ENCODE measurements at places on chromosomes 4 and X.

DNA sequence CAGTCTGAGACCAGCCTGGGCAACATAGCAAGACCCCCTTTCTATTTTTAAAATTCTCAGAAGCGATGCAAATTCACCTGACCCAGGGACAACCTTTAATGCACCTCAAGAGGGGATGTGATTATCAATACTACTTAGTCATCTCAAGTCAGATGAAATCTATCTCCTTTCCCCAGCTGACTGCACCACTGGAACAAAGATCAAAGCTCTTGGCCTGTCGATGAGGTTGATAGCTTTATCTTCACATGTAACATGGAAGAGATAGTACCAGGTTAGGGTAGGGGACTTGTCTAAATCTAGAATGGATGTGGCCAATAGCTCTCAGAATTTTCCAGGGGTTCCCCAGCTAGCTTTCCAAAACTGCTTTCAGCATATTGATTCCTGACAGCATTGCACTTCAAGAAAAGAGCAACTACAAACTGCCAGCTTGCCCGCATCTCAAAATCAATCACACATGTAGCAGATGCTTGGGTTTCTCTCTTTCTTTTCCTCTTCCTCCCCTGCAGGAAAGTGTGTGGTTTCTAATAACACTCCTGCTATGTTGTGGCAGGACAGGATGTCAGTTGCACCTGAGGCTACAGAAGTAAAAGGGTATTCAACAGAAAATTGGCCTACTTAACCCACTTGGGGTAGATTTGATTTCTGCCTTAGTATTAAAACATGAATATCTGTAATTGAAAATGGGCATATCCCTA is 12.2 kb upstream of the TMEM164 start:
- DNase-seq: no peak

GRCh38 chr4:184383497-184384055 is 90.8 kb downstream of the IRF2 start:
- no peak for DNase-seq

DNA sequence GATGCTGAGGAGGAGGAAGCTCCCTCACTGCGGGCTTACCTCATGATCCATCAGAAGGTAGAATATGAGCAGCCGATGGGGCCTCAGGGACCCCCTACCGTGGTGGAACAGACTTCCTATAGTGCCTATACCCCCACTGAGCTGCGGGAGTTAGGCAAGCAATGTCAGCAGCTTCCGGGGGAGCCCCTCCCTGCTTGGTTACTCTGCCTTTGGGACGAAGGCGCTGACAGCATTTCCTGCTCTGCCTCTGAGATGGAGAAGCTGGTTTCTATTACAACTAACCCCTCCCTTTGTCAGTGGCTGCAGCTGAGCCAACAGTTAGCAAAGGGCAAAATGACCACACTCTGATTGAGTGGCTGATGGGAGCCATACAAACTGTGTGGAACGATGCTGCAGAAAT is 430.7 kb downstream of the IDS start:
- peak; percentile 36 for DNase-seq

DNA sequence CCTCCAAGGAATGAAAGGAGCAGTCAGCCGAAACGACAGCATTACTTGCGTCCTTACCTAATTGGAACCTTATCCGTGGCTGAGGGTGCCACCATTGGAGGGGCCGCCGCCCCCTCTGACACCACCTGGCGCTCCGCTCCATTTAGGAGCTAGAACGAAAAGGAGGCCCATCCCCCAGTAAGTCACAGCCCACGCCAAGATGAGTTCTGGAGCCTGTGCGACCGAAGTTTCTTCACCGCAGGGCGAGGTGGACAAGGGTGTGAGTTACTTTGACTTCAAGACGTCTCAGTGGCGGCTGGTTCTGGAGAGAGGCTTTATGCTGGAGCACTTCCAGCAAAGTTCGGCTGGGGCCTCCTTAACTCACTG is 729 bp upstream of the IRF2 start:
- peak; percentile 61 for DNase-seq

DNA sequence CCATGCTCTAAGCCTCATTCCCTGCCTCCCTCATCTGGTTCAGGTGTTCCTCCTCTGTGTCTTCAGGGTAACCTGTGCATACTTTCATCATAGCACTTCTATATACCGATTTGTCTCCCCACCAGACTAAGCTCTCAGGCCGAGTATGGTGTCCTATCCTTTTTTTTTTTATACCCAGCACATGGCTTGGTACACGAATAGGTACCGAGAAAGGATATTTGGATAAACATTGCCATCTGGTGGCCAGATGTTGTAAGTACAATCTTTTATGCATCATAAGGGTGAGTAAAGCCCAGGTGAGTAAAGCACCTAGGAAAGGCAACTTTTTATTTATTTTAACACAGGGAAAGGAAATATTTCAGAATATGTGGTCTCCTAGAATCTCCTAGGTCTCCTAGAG is 68.4 kb downstream of the MID2 start:
- no peak for DNase-seq

DNA sequence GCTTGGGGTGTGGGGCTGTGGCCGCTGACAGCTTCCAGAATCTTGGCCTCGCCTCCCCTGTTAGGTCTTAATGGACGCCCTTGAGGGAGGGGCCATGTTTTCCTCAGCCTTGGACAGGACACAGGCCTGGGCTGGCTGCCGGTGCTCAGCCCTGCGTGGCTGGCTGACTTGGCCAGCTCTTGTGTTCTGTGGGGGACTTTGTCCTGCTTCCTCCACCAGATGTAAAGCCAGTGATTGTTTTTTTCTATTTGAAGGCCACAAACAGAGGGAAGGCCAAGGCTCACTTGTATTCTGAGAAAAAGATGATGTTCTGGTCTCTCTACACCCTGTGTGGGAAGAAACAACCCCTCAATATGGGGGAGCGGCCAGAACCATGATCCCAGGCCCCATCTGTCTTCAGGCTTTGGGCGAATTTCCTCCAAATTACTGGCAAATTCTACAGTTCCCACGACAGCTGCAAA is 71.3 kb downstream of the HTRA3 start:
- no peak for DNase-seq

- DNase-seq: no peak
These were observed 87.4 kb upstream of the GK2 start for GRCh38 chr4:79495447-79495846.

DNA sequence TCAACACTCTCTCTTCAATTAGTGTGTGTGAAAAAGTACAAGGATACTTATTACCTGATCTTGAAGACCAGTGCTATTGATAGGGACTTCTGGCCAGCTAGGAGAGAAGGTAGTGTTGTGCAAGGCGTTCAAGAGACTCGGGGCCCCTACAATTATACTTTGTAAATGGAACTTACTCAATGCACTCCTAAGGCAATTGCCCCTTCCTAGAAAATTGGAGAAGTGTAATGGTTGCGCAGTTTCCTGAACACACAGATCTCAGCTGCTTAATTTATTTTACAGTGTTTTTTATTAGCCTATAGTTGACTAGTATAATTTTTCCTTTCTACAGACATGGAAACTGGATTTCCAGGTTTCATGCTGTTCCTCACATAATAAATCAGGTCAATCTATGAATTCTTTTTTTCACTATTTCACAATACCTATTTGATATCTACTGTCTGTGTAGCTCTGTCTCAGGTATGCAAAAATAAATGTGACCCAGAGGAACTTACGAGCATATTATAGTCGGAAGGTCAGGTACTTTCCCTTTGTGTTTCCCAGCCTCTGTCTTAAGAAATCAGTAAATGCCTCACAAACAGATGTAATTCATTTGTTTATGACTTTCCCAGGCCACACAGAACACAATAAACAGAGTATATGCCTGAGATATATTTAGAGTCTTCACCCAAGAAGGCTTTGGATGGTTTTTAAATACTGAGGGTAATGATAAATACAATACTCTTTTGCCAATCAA is 89.1 kb upstream of the TET2 start:
- DNase-seq: no peak

GRCh38 chrX:24673424-24673823 is 20.3 kb upstream of the POLA1 start:
- no peak for DNase-seq

DNA sequence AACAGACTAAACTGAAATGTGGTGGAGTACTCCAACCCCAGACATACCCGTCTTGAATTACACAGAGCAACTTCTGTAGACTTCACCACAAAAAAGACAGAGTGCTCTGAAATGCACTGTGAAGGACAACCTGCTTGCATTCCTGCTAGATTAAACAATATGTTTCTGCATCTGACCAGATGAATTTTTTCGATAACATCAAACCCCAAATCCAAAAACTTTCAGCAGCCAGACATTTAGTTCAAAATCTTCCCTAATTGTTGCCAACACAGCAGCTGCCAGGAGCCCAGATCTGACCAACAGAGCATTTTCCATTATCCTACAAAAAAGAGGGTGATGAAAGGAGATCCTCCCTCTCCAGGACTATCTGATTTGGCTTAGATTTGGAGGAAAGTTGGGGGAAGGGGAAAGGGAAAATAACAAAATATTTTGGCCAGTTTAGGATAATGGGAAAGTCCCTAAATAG is 356.5 kb downstream of the PDGFC start:
- DNase-seq: no peak
